T1000 (cell line): ENCODE measurements at places on chromosomes 6 and 20.

GRCh38 chr20:59205044-59205443, 41.4 kb downstream of the ZNF831 start:
- DNase-seq: no peak

DNA sequence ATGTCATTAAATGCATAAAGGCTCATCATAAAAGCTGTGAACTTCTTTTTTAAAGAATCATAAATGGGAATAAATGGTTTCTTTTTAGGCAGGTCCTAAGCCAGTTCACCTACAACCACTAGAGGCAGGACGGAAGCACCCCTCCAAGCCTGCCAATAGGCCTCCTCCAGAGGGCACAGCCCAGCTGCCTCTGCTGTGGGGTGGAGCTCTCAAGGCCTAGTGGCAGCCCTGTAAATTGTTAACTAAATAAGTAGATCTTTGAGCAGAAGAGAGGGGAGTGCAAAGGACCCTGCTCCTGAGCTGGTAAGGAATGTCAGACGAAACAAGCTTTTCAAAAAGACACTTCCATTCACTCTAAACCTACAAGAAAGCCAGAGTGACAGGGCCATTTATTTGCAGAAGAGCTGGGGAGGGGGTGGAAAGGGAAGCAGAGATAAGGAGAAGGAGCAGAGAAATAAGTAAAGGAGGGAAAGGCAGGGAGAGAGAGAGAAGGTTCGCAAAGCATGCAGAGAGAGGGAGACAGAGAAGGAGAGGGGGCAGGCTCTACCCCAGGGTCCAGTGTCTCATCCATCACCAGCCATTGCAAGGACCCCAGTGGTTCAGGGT, 18.0 kb upstream of the MAFB start:
- no peak for DNase-seq

GRCh38 chr20:34859826-34860545, 12.7 kb downstream of the GGT7 start:
- no peak for DNase-seq

GRCh38 chr6:130967502-130968445, 95.3 kb downstream of the EPB41L2 start:
- DNase-seq: no peak

DNA sequence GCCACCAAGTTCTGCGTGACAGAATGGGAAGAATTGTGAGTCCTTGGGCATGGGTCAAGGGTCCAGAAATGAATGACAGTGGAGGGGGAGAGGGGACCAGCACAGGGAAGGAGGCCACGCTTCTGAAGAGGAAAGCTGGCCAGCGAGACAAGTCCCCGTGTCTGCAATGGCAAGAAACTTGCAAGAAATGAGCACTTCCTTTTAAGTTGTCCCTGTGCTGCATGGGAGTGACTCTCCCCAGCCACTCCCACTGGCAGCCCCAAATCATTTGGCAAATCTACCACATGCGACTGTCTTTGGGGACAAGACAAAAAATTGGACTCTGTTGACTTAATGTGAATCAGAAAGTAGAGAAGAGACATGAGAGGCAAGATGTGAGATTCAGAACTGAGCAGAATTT, 242.2 kb upstream of the RREB1 start:
- no peak for DNase-seq
